ENCODE measurements at places on chromosomes 1 and 21.

GRCh38 chr21:42007356-42007940 is 2.7 kb downstream of the ZBTB21 start:
- no peak for DNase-seq

- DNase-seq = no peak
These were observed 39.2 kb downstream of the EIF2B3 start for GRCh38 chr1:44947063-44947773.

- no peak for DNase-seq
These were observed 944 bp downstream of the PLPPR5 start for GRCh38 chr1:99003581-99004253.

GRCh38 chr1:244349581-244350001 is 102.1 kb downstream of the ADSS2 start:
- DNase-seq = no peak

DNA sequence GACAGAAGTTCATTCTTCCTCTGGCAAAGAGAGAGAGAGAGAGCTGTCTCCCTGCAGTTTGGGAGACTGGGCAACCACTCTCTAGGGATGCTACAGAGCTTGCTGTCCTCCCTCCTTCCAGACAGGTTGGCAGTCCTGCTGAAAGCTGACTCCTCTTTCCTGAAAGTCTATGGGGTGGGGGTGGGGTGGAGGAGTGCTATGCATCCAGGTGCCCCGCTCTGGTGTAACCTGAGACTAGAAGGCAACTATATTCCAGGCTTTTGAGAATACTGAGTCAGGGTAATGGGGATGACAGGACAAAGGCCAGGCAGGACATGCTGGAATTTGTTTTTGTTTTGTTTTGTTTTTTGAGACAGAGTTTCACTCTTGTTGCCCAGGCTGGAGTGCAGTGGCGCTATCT is 55.4 kb downstream of the OPTC start:
- DNase-seq = no peak

DNA sequence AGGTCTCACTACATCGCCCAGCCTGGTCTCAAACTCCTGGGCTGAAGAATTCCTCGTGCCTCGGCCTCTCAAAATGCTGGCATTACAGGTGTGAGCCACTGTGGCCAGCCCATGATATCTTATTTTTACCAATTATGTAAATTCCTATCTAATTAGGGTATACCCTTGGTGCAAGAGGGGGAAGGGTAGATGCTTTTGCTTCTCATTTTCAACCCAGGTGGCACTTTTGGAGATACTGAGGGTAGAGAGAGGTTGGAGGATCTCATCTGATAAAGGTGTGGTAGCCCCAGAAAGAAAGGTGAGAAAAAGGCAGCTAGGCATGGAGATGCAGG is 17.4 kb downstream of the ENSA start:
- no peak for DNase-seq

GRCh38 chr1:205071028-205071409 is 13.2 kb downstream of the TMEM81 start:
- DNase-seq = no peak

DNA sequence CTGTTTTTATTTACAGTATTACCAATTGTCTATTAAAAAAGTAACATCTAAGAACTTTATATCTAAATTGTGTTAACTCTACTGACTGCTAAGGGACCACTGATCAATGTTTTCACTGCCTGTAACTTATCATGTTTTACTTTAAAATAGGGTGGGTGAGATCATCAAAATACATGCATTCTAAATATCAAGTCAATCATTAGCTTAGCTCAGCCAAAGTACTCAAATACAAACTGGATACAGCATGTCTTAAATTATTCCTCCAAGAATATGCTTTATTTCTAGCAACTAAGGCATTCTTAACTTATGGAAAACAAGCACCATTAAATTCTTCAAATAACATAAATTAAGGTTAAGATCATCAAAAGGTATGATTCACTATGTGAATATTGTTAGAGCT is 638.7 kb upstream of the RGS18 start:
- DNase-seq = no peak

GRCh38 chr1:6129313-6129712 is 50.8 kb downstream of the CHD5 start:
- DNase-seq = no peak

- DNase-seq = no peak
These were observed 14.7 kb downstream of the ZBTB8OS start for GRCh38 chr1:32635508-32636277.

Data from stimulated activated CD4-positive, alpha-beta T cell treated with anti-CD3 and anti-CD28 coated beads, Interleukin-2, amount 100 ng/mL, for 4 hours (primary cell).